ENCODE measurements at places on chromosomes 12 and 14.

- DNase-seq, result no peak
These were observed 563 bp downstream of the DCP1B start for GRCh38 chr12:2003676-2004112.

GRCh38 chr14:68842298-68842697, 49.4 kb upstream of the ZFP36L1 start:
- no peak for DNase-seq

- no peak for DNase-seq
These were observed 9.5 kb downstream of the CATSPERB start for GRCh38 chr14:91722386-91722785.

DNA sequence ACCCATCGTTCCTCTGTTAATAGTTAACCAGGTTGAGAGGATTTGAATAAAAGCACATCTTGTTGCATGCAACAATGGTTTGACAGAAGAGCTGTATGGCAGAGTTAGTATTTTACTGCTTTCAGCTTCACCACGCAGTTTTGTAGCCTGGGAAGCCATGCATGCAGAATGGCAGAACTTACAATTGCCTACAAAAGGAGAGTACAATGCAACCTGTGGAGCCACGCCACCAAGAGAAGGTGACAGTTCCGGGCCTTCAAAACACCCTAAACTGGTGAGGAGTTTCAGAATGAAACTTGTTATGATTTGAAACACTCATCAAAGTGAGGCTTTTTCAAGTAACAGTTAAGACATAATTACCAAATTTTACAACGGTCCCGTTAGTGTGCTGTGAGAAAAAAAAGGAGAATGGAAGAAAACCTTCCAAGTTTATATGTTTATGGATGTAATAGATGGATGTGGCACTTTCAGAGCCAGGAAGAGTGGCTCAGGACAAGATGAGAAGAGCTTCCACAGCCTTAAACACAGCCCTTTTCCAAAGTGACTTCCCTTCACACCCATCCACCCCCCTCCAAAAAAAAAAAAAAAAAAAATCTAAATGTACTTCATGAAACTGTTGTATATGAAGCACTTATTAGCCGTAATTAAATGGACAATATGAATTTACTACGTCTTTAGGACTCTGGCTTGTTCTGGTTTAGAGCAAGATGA, 158.7 kb downstream of the EGLN3 start:
- no peak for DNase-seq

- no peak for DNase-seq
These were observed 64.5 kb downstream of the CRADD start for GRCh38 chr12:93741659-93742109.
